ENCODE measurements at places on chromosomes 1 and 21. TPM values are rescaled to one million over a fixed set of nuclear protein-coding genes. Genes with fewer than 3 reads are reported as not detected.

- H3K27me3 ChIP-seq: no peaks in the 10 kb centered on the region
- H3K36me3 ChIP-seq: no peaks in the 10 kb centered on the region
- H3K4me3 ChIP-seq: no peak overlapping the region
- DNase-seq: no peak
- H3K4me1 ChIP-seq: no peaks in the 10 kb centered on the region
- H3K27ac ChIP-seq: no peak overlapping the region
Observed at GRCh38 chr1:103146166-103146565, 37.8 kb upstream of the COL11A1 start.

- H3K36me3 ChIP-seq: no peaks in the 10 kb centered on the region
- DNase-seq: no peak
- H3K27me3 ChIP-seq: no peaks in the 10 kb centered on the region
- peaks cover 4% of the 10 kb centered on the region for H3K4me1 ChIP-seq
- no peak overlapping the region for H3K4me3 ChIP-seq
- H3K27ac ChIP-seq: no peak overlapping the region
Observed at GRCh38 chr1:19287436-19288185, 959 bp downstream of the AKR7A3 start.

GRCh38 chr1:44785029-44785380 is 3.0 kb downstream of the BEST4 start:
- no peak overlapping the region for H3K27ac ChIP-seq
- no peak overlapping the region for H3K4me3 ChIP-seq
- no peak for DNase-seq
- no peaks in the 10 kb centered on the region for H3K27me3 ChIP-seq
- peaks cover 6% of the 10 kb centered on the region for H3K36me3 ChIP-seq
- H3K4me1 ChIP-seq: peaks cover 31% of the 10 kb centered on the region

Gene DIO1
- total RNA-seq: not detected

Gene KLHDC8A
- total RNA-seq: not detected

GRCh38 chr1:206496131-206496793 is 11.1 kb upstream of the RASSF5 start:
- peaks cover 23% of the 10 kb centered on the region for H3K4me1 ChIP-seq
- no peaks in the 10 kb centered on the region for H3K27me3 ChIP-seq
- H3K27ac ChIP-seq: no peak overlapping the region
- H3K4me3 ChIP-seq: no peak overlapping the region
- H3K36me3 ChIP-seq: peaks cover 40% of the 10 kb centered on the region

GRCh38 chr1:38803647-38804046 is 55.9 kb downstream of the RRAGC start:
- H3K4me1 ChIP-seq: peaks cover 2% of the 10 kb centered on the region
- DNase-seq: no peak
- H3K4me3 ChIP-seq: no peak overlapping the region
- no peak overlapping the region for H3K27ac ChIP-seq
- no peaks in the 10 kb centered on the region for H3K36me3 ChIP-seq

Gene SELENBP1
- total RNA-seq: not detected

- no peak overlapping the region for H3K27ac ChIP-seq
- H3K4me1 ChIP-seq: peaks cover 5% of the 10 kb centered on the region
- no peak overlapping the region for H3K4me3 ChIP-seq
Observed at GRCh38 chr1:164617377-164618201, 58.6 kb downstream of the PBX1 start.

DNA sequence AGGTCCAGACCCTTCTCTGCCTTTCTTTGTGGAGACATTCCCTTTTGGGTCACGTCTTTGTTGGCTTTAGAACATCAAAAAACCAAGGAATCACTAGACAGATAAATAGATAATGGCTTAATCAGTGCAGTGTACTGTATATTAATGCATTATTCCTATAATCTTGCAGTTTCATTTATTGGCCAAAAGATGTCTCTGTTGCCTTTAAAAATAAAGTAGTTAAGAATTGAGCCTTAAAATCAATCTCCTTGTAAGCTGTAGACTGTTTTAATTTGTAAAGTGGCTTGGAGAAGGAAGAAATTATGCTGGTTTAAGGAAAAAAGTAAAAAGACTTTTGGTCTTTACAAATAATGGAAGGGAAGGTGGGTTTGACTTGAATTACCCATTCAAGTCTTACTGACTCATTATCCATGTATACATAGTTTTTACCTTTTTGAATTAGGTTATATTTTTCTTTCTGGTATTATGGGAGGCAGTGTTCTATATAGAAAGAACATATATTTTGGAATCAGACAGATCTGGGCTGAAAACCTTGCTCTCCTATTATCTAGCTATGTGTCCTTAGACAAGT is 84.6 kb downstream of the VPS13D start:
- H3K27ac ChIP-seq: no peak overlapping the region
- no peak overlapping the region for H3K4me3 ChIP-seq
- DNase-seq: no peak
- no peaks in the 10 kb centered on the region for H3K27me3 ChIP-seq
- H3K4me1 ChIP-seq: no peaks in the 10 kb centered on the region

DNA sequence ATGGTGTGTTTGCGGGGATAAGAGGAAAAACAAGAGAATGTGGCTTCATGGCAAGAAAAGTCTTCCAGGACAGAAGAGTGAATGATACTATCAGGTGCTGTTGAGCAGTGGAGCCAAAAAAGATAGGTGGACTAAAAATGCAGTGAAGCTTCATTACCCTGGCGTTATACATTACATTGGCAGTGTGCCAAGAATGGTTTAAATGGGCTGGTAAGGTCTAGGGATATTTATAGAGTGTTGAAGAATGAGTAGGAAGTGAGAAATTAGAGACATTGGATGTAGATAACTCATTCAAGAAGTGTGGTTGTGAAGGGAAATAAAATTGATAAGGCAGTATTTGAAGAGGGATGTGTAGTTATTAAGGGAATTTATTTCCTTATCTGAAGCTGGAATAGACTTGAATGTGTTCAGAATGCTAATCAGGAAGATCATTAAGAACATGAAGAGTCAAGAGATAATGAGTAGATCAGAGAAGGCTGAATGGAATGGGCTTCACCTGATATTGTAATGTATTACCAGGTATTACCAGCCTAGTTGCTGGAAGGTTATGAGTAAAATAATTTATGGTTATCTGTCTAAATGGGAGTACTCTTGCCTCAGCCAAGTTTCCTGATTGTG is 72.7 kb downstream of the MAST2 start:
- no peak overlapping the region for H3K27ac ChIP-seq
- no peak for DNase-seq
- no peaks in the 10 kb centered on the region for H3K36me3 ChIP-seq
- H3K4me3 ChIP-seq: no peak overlapping the region
- no peaks in the 10 kb centered on the region for H3K27me3 ChIP-seq
- H3K4me1 ChIP-seq: no peaks in the 10 kb centered on the region

GRCh38 chr1:77825131-77825709 is 45.8 kb downstream of the MIGA1 start:
- no peak overlapping the region for H3K4me3 ChIP-seq
- no peak for DNase-seq
- H3K4me1 ChIP-seq: no peaks in the 10 kb centered on the region
- peaks cover 18% of the 10 kb centered on the region for H3K36me3 ChIP-seq
- H3K27ac ChIP-seq: no peak overlapping the region
- H3K27me3 ChIP-seq: no peaks in the 10 kb centered on the region

GRCh38 chr1:78071696-78072095 is 25.9 kb downstream of the GIPC2 start:
- no peak overlapping the region for H3K27ac ChIP-seq
- DNase-seq: no peak
- no peaks in the 10 kb centered on the region for H3K36me3 ChIP-seq
- no peak overlapping the region for H3K4me3 ChIP-seq
- no peaks in the 10 kb centered on the region for H3K4me1 ChIP-seq

DNA sequence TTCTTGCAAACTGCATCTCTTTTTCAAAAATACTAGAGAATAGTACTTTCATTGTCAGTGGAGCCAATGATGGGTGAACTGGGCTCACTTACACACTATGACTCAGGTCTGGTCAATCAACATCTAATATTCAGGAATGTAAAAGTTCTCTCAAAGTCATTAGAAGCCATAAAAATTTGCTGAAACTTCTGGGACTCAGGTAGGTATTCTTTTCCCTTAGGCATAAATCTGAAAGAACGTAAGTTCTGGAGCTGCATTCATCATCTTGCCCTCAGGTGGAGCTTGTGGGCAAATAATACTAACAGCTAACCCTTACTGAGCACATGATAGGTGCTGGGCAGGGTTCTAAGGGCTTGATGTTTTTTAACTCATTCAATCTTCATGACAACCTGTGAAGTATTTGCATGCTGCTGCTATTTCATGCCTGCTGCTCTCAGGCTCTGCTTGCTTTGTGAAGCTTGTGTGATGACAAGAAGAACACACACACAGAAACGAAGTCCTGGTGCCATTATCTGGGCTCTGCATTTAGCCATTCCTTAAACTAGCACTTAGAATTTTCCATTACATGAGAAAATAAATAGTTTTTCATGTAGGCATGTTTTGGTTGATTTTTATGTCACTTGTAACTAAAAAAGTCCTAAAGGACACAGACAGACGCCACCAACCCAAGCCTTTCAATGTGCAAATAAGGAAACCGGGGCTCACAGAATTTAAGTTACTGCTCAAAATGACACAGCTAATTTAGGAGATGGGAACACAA is 394.2 kb upstream of the LYPLAL1 start:
- no peak for DNase-seq
- no peak overlapping the region for H3K4me3 ChIP-seq
- no peaks in the 10 kb centered on the region for H3K27me3 ChIP-seq

DNA sequence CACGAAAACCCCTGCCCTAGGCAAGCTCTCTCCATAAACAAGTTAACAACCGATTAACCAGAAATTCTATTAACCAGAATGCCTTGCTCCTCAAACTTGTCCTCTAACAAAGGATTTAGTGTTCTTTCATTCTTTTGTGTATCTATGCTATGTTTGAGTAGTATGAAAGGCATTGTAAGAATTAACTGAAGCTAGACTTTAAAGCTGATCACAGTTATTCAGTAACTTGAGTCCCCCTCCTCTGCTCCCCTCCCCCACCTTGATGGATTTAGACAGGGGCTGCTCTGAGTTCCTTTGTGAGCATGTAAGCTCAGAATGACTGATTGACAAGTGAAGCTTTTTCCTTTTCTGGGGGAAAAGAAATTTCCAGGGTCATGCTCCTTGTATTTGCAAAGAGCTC is 257.6 kb downstream of the TTLL7 start:
- DNase-seq: no peak
- H3K4me1 ChIP-seq: no peaks in the 10 kb centered on the region

DNA sequence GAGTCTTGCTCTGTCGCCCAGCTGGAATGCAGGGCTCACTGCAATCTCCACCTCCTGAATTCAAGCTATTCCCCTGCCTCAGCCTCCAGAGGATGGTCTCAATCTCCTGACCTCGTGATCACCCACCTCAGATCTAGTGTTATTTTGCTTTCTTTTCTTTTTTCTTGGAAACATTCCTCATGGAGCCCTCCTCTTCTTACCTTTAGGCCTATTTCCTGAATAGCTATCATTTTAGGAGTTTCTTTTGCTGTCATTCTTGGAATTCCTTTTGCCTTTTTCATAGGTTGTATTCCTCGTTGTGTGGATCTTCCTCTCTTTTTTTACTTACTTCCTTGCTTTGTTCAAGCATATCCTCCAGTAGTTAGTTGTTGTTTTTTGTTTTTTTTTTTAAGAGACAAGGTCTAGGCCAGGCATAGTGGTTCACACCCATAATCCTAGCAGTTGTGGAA is 173.8 kb downstream of the RASAL2 start:
- H3K36me3 ChIP-seq: no peaks in the 10 kb centered on the region
- H3K27me3 ChIP-seq: no peaks in the 10 kb centered on the region
- no peaks in the 10 kb centered on the region for H3K4me1 ChIP-seq

DNA sequence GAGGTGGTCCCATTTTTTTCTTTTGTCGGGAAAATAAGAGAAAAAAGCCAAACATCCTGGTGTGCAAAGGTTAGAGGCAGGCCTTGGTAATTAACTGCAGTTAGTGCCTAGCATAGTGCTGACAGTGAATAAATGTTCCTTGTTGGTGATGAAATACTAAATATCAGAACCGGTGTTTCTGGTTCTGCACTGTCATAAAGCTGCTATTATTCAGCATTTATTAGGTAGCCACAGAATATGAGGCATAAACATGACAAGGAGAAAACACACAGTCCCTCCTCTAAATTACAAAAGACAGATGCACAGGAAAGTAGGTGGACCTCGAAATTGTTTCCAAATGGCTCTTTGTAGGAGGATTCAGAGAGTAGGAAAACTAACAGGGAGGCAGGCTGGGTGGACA is 122.0 kb upstream of the ADGRL2 start:
- no peaks in the 10 kb centered on the region for H3K36me3 ChIP-seq
- no peak overlapping the region for H3K4me3 ChIP-seq
- no peak overlapping the region for H3K27ac ChIP-seq
- no peaks in the 10 kb centered on the region for H3K27me3 ChIP-seq
- DNase-seq: no peak

Gene FNDC5
- total RNA-seq: 0.36 TPM

DNA sequence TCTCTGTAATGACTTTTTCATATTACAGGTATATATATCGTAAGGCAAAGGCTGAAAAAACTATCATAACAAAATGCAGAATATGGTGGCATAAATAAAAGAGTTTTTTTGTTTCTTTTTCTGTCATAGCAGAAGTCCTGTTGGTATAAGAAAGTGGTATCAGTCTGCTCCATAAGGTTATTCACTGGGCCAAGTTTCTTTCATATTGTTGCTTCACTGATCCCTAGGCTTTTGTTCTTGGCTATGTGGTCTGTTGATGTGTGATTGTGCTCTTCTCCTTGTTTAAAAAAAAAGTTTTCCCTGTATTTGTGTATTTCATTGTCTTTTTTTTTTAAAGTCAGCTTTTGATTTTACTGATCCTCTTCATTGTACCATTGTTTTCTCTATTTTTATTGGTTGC is 26.0 kb downstream of the PTBP2 start:
- H3K4me1 ChIP-seq: peaks cover 2% of the 10 kb centered on the region
- H3K4me3 ChIP-seq: no peak overlapping the region
- DNase-seq: no peak
- H3K27me3 ChIP-seq: no peaks in the 10 kb centered on the region
- H3K36me3 ChIP-seq: peaks cover 10% of the 10 kb centered on the region
- H3K27ac ChIP-seq: no peak overlapping the region
